ENCODE measurements at places on chromosomes 12 and 14. TPM values are rescaled to one million over a fixed set of nuclear protein-coding genes. Genes with fewer than 3 reads are reported as not detected.

SLC5A8 gene
- total RNA-seq = not detected

SYT1 gene
- total RNA-seq = 13.9 TPM

- DNase-seq = no peak
These were observed 5.9 kb upstream of the CLEC4E start for GRCh38 chr12:8546591-8546990.

DNA sequence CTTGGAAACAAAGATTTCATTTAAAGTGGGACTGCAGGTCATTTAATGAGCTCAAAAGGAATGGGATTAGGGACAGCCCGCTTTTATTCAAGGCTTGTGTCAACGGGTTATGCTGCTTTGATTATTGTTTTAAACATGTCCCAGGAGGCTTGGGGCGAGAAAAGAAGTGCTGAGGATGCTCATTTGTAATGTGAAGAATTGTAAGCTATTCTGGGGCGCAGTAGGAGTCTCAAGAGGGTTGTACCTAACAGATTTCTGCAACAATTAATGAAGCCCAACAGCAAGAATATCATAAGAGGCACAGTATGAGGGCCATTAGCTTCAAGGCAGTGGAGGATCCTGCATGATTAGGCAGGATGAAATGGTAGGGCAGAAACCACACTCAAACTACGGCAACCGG lies 122.5 kb downstream of the KTN1 start:
- DNase-seq = no peak

- DNase-seq = peak; percentile 74
These were observed 770 bp downstream of the ABHD4 start for GRCh38 chr14:22598896-22599244.

GRCh38 chr14:71539650-71540285 lies 392.5 kb upstream of the RGS6 start:
- DNase-seq = no peak
